ENCODE measurements at places on chromosomes 16 and 17. TPM values are rescaled to one million over a fixed set of nuclear protein-coding genes. Genes with fewer than 3 reads are reported as not detected.

Gene TNFSF13
- 25.5 TPM for total RNA-seq

Gene UQCRC2
- 554 TPM for total RNA-seq

Gene TRPV3
- total RNA-seq = 1.2 TPM

DNA sequence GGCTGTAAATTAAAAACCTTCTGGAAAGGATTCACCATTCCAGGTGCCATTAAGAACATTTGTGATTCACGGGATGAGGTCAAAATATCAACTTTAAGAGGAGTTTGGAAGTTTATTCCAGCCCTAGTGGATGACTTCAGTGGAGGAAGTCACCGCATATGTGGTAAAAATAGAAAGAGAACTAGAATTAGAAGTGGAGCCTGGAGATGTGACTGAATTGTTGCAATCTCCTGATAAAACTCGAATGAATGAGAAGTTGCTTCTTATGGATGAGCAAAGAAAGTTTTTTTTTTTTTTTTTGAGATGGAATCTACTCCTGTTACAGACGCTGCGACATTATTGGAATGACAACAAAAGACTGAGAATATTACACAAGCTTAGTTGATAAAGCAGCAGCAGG is 26.7 kb downstream of the CCL4 start:
- no peak for DNase-seq

- peak; percentile 13 for DNase-seq
These were observed 9.8 kb upstream of the TBX2 start for GRCh38 chr17:61389670-61390478.

DNA sequence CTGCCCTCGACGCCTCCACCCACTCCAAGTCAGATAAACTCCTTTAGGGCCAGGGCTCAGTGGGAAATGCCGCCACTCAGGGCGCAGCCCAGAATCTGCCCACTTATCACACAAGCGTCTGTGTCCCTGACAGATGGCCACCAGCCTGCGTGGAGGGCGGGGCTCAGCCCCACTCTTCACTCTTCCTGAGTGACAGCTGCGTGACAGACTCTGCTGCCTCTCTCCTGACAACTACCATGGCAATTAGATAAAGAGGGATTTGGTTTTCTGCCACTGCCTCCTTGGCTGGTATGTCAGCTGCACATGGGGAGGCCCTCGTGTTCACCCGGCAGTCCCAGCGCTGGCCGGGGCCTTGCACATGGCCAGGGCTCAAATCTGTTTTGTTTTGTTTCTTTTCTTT is 96.2 kb downstream of the RTN4RL1 start:
- DNase-seq = peak; percentile 71

GRCh38 chr17:32584792-32585191 is 98.0 kb downstream of the CDK5R1 start:
- no peak for DNase-seq

- DNase-seq = no peak
These were observed 37.8 kb downstream of the CACNG1 start for GRCh38 chr17:67082107-67082506.

Measured in left cardiac atrium (tissue), 4 donors.